GM12864 (cell line): ENCODE measurements at places on chromosomes 11 and 22.

- DNase-seq, result no peak
Observed at GRCh38 chr11:88059326-88059725, 115.9 kb downstream of the RAB38 start.

- no peak for DNase-seq
Observed at GRCh38 chr11:110921742-110922521, 209.7 kb upstream of the ARHGAP20 start.

DNA sequence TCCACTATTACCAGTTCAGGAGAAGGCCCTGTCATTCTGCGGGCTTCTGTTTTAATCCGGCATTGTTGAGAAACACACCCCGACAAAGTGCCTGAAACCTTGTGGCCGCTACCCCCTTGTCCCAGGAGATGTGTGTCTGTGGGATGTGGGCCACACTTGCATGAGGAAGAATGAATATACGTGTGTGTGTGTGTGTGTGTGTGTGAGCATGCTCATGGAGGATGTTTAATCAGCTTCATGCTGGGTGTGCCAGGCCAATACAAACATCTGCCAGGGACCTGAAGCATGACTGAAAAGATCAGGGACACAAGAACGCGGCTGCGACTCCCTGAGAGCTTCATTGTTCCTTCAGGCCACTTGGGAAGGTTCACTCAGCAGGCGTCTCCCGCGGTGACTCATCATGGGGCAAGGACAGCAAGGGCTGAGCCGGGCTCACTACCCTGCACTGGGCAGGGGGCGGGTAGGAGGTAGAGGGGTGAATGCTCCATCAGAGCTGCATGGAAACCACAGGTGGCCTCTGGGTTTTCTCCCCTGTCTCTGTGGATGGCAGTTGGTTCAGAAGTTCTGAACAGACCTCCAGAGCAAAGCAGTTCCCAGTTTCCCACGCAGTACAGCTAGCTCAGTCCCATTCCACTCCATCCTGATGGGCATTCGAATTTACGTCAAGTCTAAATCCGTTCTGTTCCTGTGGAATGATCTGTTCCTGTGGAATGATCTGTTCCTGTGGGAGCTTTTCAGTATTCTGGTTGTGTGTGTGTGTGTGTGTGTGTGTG is 7.0 kb upstream of the MALAT1 start:
- DNase-seq, result no peak

DNA sequence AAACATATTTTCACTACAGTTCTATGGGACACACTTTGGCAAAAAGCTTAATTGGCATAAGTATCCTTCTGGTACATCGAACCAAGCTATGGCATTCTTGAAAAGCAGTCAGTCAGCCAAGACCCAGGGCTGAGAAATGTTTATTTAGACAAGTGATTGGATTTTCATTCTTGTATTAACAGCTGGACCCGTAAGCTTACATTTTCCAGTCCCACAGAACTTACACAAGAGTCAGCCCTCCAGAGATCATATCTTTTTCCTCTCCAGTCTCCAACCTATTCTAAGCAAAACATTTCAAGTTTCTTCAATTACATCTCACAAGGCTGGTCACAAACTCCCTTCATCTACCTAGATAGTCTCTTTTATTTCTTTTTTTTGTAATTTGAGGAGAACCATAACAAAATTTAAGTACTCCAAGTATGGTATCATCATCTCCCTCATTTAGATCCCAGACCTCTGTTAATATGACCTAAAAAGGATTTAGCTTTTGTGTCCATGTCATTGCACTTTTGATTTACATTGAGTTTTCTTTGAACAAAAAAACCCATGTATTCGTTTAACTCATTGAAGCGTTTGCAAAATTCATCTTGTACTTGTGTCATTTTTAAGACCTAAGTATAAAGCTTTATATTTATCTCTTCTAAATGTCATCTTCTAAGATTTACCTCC is 67.9 kb upstream of the GRK3 start:
- DNase-seq, result no peak

DNA sequence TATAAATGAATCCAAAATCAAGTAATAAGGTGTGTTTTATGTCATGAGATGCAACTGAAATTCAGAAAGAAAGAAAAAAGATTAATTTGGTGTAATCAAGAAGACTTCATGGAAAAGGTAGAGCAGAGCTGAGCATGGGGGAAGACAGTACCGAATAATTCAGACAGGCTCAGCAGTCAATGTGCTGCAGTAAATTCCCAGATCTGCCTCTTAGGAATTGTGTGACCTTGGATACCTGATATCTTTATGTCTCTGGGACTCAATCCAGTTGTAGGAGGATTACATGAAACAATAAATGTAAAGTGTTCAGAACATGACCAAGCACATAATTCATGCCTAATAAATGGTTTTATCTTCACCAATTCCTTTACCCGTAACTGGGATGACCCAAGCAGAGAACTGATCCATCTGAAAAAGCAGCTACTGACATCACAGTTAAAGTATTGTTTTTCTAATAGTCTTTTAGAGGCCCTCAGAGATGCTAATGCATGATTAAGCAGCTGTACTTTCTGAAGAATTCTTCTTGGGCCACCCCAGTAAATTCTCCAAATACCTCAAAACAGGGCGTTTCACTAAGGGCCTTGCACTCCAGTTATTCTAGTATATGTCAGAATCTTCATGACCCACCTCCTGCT is 7.8 kb downstream of the MS4A12 start:
- DNase-seq, result no peak

- no peak for DNase-seq
Observed at GRCh38 chr11:16000065-16000464, 356.3 kb downstream of the SOX6 start.

- DNase-seq, result no peak
Observed at GRCh38 chr11:121887569-121887968, 228.4 kb downstream of the BLID start.

DNA sequence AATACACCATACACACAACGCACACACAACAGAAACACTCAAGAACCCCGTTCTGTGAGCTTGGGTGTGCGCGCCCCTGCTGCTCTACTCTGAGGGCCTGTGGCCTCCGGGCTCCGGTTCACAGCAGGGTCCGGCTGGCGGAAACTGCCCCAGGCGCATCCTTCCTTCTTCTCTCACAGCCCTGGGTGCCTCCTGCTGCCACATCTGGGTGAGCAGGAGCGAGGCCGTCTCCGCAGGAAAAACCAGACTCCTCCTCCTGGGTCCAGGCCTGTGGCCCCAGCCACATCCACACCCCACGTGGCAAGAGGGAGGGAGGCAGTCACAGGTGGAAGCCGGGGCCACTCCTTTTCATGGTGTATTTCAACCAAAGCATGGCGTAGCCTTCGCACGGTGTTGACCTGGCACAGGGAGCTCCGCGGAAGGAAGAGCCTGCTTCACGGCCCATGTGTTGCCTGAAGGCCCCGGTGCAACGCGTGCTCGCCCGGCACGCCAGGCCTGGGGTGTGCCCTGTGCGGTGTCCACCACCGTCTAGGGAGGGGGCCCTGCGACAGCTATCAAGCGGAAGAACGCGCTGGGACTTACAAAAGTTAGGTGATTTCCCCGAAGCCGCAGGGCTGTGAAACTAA is 1502.7 kb downstream of the TBC1D22A start:
- no peak for DNase-seq

DNA sequence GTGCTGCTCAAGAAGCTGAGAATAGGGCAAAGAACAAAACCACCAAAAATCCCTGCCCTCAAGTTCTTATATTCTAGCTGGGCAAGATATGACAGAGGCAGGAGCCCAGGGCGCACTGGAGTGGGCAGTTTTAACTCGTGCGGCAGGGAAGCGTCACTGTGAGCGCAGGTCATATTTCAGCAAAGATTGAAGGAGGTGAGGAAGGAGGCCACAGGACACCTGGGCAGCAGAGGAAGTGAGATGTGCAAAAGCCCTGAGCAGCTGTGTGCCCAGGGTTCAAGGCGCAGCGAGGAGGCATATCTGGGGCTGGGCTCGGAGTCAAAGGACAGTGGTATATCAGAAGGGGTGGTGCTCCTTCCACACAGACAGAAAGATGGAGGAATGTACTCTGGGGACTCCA is 13.5 kb downstream of the KCNC1 start:
- no peak for DNase-seq

DNA sequence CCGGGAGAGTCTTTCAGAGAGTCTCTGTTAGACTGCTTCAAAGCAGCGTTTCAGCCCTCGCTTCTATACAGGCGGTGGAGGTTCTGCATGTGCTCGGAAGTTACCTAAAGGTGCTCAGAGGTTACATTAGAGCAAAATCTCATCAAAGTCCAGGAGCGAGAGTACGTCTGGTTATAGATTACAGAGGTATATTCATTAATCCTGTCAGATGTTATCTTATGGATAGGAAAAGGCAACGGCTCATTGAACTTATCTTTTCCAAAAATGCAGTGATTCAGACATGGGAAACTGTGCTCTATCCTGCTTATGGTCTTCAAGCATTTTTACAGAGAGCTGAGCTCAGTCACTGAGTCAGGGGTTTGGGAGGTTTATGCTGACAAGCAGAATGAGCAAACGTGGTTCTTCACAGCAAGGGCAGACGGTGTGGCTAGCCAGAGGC is 9.1 kb upstream of the ZBED5 start:
- DNase-seq, result no peak

DNA sequence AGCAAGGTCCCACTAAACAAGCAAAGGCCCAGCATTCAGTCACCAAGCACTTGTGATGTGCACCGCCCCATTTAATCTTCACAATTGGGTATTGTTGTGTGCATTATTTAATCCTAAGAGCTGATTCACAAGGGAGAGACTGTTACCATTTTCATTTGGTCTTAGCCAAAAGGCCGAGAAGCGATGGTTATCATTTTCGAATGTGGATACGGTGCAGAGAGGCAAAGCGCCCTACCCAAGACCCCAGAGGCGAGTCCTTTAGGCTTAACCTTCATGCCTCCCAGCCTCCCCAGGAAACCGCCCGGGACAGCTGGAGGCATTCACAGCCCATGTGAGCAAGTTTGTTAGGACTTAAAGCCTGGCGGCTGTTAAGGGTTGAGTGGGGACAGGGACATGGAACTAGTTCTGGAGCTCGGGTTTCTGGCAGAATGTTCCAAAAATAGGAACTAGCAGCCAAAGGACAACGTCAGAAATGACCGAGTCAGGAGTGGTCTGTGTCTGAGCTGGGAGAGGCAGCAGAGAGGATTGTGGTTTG is 13.0 kb upstream of the UPK3A start:
- no peak for DNase-seq

GRCh38 chr22:19800761-19801244 is 40.2 kb downstream of the TBX1 start:
- no peak for DNase-seq

GRCh38 chr11:65439331-65440181 is 17.0 kb downstream of the NEAT1 start:
- DNase-seq, result no peak

GRCh38 chr11:17897495-17897894 is 115.4 kb downstream of the SERGEF start:
- no peak for DNase-seq

- DNase-seq, result no peak
Observed at GRCh38 chr11:94091091-94091490, 37.5 kb upstream of the PANX1 start.

DNA sequence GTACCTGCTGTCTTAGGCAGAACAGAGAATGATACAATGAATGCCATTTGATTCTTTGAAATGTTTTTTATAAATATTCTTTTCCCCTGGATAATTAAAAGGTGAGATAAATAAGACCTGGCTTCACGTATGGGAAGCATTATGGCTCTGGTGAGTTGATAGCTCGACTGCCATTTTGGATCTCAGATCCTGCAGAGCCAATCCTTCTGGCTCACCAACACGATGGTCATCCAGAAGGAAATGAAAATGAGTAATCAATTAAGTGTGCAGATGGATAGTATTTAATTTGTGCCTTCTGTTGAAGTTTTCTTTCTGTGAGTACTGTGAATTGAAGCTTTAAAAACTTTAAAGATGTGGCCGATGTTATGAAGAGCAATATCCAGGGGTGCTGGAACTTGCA is 2.7 kb downstream of the TNRC6B start:
- no peak for DNase-seq

DNA sequence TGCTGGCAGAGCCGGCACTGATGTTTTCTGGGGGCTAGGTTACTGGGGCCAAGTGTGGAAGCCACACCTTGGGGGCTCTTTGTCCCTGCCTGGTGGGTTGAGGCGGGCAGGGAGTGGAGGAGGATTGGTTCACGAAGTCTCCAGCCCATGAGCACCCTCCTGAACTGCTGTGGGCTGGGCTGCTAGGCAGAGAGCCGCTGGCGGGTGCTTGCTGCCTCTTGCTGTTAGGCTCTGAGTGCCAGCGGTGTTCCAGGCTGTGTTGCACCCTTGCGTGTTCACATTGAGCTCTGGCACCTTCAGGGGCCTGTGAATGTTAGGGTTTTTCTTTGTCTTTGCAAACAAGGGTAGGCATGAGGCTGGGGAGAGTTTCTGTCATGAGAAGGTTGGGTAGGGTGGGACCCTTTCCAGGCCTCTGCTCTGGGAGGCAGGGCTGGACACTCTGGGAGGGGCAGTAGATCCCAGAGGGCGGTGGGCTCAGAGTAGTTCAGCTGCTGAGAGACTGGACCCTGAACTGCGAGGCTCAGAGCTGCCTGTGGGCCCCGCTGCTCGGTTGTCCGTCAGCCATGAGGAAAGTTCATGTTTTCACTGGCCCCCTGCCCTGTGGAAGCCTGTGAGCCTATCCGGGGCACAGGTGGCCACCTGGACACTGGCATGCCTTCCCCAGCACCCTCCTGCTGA is 24.0 kb upstream of the TMEM191C start:
- DNase-seq, result no peak

DNA sequence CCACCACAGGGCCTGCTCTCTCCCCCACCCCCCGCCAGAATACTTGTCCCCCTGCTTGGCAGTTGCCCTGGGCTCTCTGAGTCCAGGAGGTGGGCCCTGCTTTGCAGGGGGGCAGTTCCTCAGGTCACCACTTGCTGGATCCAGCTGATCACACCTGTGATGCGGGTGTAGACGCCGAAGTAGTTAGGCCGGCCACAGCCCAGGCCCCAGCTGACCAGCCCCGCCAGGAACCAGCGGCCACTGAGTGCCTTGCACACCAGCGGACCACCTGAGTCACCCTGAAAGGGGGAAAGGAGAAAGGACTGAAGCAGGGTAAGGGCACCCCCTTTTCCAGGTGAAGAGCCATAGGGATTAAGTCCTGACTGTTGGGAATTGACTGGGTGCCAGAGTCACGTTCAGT is 14.4 kb downstream of the KCTD17 start:
- DNase-seq, result no peak

- DNase-seq, result no peak
Observed at GRCh38 chr11:7574491-7575130, 60.8 kb downstream of the PPFIBP2 start.

DNA sequence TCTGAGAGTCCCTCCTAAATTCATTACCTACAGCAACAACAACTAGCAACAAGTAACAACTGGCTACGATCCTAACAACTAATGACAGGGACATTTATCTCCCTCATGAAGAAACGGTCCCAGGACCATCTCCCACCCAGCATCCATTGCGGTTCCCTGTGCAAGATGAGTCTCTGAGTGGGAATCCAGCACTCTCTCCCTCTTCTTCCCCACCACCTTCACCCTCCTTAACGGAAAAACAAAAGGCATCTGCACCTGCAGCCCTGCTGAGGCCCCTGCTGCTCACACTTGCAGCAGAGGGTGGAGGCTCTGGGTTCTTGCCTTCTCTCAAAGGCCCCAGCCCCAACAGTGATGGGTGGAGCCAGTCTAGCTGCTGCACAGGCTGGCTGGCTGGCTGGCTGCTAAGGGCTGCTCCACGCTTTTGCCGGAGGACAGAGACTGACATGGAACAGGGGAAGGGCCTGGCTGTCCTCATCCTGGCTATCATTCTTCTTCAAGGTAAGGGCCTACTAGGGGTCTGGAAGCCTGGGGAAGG is at the start of gene CD3G:
Gene CD3G, plus strand, starts transcription at position 364 of the 535 bp plus-strand sequence. Its CDS starts 80 bp downstream, at position 444.
- DNase-seq, result no peak

- no peak for DNase-seq
Observed at GRCh38 chr22:44116755-44117684, 63.7 kb upstream of the PARVG start.
